Activated CD4-positive, CD25-positive, alpha-beta regulatory T cell treated with anti-CD3 and anti-CD28 coated beads, Interleukin-2, amount 50 U/mL, for 72 hours (primary cell): ENCODE measurements at places on chromosomes 12 and 14.

DNA sequence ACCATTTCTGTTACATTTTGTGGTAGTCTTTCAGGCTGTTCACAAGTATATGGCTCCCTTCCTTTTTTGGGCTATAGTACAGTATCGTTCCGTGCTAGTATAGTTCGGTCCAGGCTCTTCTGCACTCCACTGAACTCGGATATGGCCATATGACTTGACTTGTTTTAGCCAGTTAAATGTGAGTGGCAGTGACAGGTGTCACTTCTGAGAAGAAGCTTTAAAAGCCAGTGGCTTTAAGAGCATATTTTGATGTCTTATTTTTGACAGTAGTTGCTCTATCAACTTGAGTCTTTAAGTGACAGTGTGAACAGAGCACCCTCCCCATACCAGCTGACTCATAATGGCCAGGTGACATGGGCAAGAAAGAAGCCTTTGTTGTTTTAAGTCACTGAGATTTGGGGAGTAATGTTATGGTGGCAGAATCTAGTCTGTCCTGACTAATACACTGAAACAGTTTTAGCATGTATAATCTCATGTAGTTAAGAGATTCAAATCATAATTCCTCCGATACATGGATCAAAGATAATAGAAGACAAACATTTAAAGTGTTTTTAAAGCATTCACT is 64.6 kb downstream of the ANO4 start:
- DNase-seq, result no peak

GRCh38 chr12:84357314-84357713 is 555.3 kb downstream of the SLC6A15 start:
- DNase-seq, result no peak

DNA sequence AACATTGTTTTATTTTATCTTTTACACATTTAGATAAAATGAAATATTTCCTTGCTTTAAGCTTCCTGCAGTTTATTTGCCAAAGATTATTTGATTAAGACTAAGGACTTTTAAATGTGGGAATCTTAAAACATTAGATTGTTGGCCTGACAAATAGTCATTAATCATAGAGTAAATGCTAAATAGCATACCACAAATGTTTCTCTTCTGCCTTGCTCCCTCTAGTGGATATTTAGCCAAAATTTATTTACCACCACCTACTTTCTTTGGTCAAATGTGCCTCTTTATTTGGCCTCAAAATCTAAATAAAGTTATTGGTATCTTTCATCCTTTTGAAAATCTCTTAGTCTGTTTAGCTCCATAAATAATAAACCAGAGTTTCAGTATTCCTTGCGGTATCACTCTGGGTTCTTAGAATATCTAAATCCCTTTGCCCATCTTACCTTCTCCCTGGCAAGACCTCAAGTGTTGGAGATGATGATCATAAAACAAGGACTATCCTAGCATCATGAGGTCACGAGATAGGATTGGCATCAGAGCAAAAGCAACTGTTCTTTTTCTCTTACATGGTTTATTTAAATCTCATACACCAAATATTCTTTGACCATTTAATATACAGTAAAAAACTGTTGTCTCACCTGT is 150.6 kb upstream of the AEBP2 start:
- no peak for DNase-seq

GRCh38 chr12:104768033-104768432 is 190.1 kb downstream of the SLC41A2 start:
- DNase-seq, result no peak

GRCh38 chr14:23443881-23444280 is 8.4 kb upstream of the MYH7 start:
- DNase-seq, result no peak

DNA sequence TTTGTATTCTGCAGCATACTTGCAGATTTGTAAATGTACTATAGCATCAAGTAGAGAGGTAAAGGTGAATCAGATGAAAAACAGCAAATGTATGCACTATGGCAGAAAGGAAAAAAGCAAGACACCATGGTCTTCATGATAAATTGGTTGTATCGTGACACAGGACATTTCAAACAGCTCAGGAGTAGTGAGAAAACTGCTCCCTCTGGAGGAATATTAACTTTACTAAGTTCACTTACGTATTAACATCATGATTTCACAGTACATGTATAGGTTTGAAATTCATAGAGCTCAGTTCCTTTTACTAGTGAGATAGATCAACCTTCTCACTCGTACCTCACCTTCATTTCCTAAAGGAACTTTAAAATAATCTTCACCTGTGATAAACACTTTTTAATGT is 6.5 kb downstream of the MBIP start:
- no peak for DNase-seq
